ENCODE measurements at places on chromosomes 1 and 21. TPM values are rescaled to one million over a fixed set of nuclear protein-coding genes. Genes with fewer than 3 reads are reported as not detected.
A peak's percentile ranks its signal among the peaks of the same experiment; 100 is the strongest.

DNA sequence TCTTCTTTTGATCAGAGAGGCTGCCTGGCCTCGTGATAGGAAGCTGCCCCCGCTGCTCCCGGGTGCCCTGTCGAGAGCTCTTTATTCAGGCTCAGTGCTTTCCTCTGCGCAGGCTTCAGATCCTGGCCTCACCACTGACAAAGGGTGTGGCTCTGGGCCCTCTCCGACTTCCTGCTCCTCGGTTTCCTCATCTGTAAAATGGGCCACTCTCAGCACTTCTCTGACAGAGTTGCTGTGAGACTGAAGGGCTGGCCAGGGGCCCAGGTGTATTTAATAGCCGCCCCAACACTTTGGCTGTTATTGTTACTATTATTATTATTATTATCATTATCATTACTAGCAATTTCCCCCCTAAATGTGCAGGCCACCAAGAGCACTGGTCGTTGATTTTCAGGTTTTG lies 61.0 kb upstream of the EFHD2 start:
- no peak for DNase-seq

- no peak for DNase-seq
Measured at GRCh38 chr1:208544794-208545193, 300.6 kb upstream of the PLXNA2 start.

Gene SPATA21
- not detected for total RNA-seq

Gene ELAVL4
- total RNA-seq, result not detected

DNA sequence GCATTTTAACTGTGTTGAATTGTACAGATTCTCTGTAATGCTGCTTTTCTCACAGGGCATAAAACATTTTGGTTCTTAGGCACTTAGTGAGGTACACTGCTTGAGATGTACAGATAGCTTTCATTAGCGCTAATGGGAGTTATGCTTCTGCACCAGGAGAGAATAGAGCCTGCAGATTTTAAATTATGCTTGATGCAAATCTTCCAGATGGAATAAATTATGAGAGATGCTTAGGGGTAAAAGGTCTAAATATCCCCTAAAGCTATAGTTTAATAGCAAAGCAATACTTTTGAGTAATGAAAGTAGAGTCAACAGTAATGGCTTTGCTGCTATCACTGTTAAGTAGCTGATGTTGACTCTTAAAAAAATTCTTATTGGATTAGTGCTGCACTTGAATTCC lies 248.9 kb downstream of the S1PR1 start:
- DNase-seq, result no peak

Gene REG4
- not detected for total RNA-seq

Gene BATF3
- 1.1 TPM for total RNA-seq

- no peak for DNase-seq
Measured at GRCh38 chr1:28233264-28233606, 406 bp upstream of the DNAJC8 start.

GRCh38 chr1:168972887-168973286 lies 133.6 kb upstream of the ATP1B1 start:
- peak; percentile 41 for DNase-seq

GRCh38 chr21:34222031-34222335 lies 141.8 kb upstream of the KCNE2 start:
- DNase-seq, result no peak

Gene HDGF
- 167 TPM for total RNA-seq

DNA sequence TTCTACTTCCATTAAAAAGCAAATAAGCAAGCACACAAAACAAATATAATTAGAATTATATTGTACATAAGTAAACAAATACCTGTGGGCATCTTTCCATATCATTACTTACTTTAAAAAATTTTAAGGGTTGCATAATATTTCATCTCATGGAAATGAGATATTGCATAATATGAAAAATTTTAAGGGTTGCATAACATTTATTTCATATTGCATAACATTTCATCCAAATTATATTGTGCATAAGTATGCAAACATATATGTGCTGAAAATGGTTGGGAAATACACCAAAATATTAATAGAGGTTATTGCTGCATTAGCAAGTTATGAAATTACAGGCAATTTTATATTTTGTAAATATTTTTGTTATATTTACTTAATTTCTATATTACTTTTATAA lies 213.7 kb downstream of the KCNH1 start:
- no peak for DNase-seq

DNA sequence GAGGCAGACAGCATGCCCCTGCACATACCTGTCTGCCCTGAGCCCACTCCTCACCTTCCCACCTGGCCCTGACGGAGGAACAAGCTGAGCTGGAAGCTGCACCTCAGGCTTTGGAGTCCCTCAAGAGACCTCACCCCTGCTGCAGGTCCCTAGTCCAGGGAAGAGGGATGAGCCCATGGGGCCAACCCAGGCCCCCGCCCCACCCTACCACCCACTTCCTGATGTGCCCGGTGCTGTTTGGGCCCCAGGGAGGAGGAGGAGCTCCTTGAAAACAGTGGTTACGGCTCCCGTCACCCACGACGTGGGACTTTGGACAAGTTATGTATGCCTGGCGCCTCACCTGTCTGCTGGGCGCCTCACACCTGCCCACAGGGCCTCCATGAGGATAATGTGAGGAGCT lies 250.2 kb downstream of the NPHP4 start:
- DNase-seq, result no peak

- DNase-seq, result no peak
Measured at GRCh38 chr1:109635862-109636200, 16.2 kb downstream of the AMPD2 start.

DNA sequence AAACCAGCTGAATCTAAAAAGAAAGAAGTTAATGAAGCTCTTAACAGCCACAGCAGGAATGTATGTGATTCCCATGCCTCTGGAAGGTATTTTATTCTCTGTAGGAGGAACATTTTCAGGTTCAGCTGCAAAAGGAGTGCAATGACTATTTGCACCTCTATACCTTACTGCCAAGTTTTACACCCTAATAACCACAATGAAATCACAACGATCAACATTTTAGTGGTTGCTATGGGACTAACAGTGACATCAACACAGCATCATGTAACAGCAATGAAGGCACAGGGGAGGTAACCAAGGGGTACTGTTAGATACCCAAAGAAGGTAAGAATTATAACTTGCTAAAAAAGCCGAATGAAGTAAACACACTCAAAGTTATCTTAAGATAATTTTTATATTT lies 116.3 kb upstream of the HP1BP3 start:
- no peak for DNase-seq

Gene FAAH
- 25.3 TPM for total RNA-seq

Gene NUP210L
- not detected for total RNA-seq

GRCh38 chr1:17564458-17565393 lies 25.2 kb downstream of the ARHGEF10L start:
- peak; percentile 84 for DNase-seq

GRCh38 chr1:99851850-99852454 lies 1.8 kb downstream of the AGL start:
- peak; percentile 9 for DNase-seq

DNA sequence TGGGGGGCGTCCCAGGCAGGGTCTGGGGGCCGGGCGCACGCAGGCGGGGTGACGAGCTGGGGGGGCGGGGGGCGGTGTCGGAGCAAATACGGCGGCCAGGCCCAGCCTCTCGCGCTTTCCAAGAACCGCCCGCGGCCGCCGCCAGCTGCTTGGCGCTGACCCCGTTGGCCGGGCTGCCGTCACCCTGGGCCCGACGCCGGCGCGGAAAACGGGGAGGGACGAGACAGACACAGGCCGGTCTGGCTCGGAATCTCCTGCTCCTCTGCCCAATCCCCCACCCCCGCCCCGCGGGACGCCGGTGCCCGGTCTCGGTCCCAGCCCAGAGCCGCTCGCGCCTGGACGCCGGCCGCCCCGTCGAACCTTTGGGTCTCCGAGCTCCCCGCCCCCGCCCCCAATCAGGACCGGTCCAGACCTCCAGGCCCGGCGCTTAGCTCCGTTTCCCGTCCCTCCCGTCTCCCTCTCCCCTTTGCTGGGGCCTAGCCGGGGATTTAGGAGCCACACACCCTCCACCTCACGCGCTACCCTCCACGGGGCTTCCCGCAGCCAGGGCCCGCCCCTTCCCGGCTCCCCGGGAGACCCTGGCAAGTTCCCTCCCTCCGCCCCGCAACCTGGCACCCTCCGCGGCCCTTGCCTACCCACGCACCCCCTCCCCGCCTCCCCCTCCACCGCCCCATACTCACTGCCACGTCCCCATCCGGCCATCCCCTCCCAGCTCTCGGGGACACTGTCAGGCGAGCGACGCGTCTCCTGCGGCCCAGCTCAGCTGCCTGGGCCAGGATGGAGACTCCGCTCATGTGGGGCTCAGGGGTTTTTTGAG lies 800 bp upstream of the MMP23B start:
- peak; percentile 42 for DNase-seq

Gene UTS2
- 0.73 TPM for total RNA-seq

- DNase-seq, result no peak
Measured at GRCh38 chr1:10508511-10508951, 33.8 kb downstream of the PEX14 start.

- peak; percentile 47 for DNase-seq
Measured at GRCh38 chr1:72037745-72038343, 244.5 kb downstream of the NEGR1 start.

GRCh38 chr1:113786069-113786468 lies 26.2 kb downstream of the RSBN1 start:
- DNase-seq, result no peak

GRCh38 chr1:230758709-230759368 lies 11.7 kb downstream of the CAPN9 start:
- no peak for DNase-seq

Gene C4BPA
- not detected for total RNA-seq

DNA sequence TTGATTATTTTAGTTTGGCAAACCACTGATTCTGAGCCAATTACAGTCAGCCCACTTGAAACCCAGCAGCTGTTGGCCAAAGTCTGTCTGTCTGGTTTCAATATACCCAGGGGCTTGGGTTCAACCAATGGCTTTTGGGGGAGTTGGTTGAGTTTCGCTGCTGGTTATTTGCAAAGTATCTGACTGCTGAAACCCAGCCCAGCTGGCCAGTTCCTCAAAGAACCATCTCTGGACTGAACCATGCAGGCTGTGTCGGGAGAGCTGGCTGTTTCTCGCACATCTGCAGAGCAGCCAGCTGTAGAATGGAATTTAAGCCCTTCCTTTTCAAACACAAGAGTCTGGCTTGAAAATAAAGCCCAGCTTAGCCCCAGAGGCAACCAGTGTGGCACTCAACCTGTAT lies 66.0 kb upstream of the PAX7 start:
- peak; percentile 46 for DNase-seq

- DNase-seq, result no peak
Measured at GRCh38 chr21:43736224-43736883, 17.4 kb downstream of the PDXK start.

DNA sequence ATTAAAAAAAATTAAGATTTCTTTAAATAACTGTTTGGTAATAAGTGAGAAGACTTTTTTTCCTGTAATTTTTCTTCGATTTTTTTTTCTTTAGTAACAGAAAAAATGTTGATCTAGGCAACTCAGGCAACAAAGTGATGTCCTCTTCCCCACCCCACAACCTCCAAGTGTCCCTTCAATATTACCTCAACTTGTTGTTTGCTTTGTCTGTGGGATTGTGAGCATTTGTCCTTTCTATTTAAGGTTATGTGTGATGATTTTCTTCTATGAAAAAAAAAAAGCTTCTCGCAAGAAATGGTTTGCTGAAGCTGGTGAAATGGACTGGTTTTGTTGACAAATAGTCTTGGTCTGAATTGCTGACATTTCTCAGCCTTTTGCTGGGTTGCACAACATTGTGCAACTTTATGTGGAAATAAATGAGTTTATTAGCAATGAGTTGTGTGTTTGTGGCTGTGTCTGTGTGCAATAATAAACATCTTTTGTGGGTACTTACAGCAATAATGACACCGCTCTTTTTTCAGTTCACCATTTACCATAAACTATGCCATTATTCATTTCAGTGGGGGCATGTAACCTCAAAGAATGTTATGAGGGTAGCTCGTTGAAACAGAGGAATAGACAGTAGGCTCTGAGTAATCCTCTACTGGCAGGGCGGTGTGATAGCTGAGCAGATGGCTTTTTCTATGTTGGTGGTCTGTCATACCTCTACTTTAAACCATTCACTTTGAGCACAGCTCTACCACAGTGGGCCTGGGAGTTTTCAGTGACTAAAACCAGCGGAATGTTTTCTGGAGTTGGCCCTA lies 218.4 kb downstream of the HLX start:
- no peak for DNase-seq

- DNase-seq, result no peak
Measured at GRCh38 chr1:68344208-68344607, 105.5 kb downstream of the RPE65 start.

Gene AMIGO1
- 25.7 TPM for total RNA-seq

DNA sequence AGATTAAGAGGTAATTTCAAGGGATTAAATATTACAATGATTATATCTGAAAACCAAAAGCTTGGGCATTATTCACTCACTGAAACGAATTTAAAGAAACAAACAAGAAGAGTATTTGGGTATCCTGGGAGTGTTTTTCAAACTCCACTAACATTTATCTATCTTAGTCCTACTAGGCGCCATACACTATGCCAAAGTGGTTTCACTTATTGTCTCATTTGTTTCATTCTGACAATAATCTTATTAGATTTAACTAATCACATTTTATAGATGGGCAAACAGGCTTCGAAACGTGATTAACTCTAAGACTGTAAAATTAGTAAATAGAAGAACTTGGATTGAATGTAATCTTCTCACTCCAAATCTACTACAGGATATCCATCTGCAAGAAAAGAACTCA lies 25.4 kb downstream of the ASH1L start:
- no peak for DNase-seq

Gene STIL
- 0.87 TPM for total RNA-seq

DNA sequence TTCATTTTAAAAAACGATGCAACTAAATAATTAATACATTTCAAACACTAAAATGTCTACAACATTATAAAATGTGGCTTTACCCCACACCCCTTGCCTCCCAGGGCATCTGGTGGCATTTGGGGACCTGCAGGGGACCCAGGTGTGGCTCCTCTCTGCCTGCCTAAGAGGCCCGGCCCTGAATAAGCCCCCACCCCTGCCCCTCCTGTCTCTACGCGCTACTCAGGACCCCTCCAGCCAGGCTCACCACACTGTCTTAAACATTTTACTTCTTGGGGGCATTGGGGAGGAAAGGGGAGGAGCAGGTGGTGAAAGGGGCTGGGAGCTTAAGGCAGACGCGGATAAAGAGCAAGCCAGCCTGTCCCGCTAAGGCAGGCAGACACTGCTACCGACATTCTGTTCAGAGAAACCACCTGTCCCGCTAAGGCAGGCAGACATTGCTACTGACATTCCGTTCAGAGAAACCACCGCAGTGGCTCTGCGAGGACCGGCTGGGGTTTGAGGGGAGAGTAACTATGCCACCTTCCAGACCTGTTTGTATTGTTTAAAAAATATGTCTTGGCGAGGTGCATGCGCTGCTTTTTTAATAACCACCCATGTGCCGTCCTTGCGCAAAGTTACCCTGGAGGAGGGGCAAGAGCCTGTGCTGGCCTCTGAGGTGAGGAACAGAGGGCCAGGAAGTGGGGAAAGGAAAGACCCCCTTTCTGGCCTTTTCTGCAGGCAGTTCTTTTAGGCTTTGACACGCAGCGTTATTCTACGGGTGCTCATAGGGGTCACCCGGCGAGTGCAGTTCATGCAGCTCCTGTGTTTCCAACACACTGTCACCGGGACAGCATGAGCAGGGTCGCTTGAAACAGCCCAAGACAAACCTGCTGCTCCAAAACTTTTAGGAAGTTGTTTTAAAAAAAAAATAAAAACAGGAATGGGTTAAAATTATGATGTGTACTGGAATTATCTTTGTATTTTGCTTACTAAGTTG lies 51.3 kb upstream of the RIPK4 start:
- no peak for DNase-seq

Data from stomach (tissue), 19 donors.